Smooth muscle cell of the umbilical artery (primary cell): ENCODE measurements at places on chromosomes 13 and 19. TPM values are rescaled to one million over a fixed set of nuclear protein-coding genes. Genes with fewer than 3 reads are reported as not detected.

The MYADM gene
- 8.9 and 21.8 TPM in 2 replicates for total RNA-seq

The CCNE1 gene
- total RNA-seq: 7.3 and 11.3 TPM in 2 replicates

The ZNF69 gene
- total RNA-seq: 19.3 and 20.1 TPM in 2 replicates

The NLRP5 gene
- total RNA-seq: not detected in 2 replicates

The SEMA6B gene
- total RNA-seq: 0.23 and 0.30 TPM in 2 replicates
